Fibroblast of skin of abdomen (primary cell): ENCODE measurements at places on chromosomes 1 and 21.

GRCh38 chr21:45347712-45348499 lies 57.1 kb upstream of the COL18A1 start:
- DNase-seq, result no peak

DNA sequence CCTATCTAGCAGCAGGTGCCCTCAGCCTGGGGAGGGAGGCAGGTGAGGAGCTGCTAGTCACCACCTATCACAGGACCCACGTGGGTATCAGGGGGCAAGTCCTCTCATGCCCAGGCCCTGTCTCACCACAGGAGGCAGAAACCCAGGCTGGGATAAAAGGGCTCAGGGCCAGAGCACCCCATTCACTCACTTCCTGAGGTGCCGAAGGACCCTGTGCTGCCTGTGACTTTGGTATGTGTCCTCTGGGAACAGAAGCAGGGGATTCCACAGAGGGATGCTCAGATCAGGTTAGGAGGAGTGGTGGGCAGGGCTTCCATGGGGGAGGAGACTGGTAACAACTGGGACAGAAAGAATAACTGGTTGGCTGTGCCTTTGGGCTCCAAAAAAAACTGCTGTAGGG lies at the start of gene LCE1E:
TSS of gene LCE1E (plus strand) at position 181 of the 400 bp plus-strand sequence. CDS start 1,043 bp downstream, outside the sequence.
- no peak for DNase-seq

- DNase-seq, result peak; percentile 66
Observed at GRCh38 chr1:10679496-10680220, 116.8 kb downstream of the CASZ1 start.

GRCh38 chr1:202198366-202198724 lies 4.7 kb downstream of the LGR6 start:
- no peak for DNase-seq

GRCh38 chr21:41601573-41602368 lies 93.8 kb upstream of the TMPRSS2 start:
- peak; percentile 55 for DNase-seq

- no peak for DNase-seq
Observed at GRCh38 chr1:24139841-24140425, 3.0 kb downstream of the IL22RA1 start.

DNA sequence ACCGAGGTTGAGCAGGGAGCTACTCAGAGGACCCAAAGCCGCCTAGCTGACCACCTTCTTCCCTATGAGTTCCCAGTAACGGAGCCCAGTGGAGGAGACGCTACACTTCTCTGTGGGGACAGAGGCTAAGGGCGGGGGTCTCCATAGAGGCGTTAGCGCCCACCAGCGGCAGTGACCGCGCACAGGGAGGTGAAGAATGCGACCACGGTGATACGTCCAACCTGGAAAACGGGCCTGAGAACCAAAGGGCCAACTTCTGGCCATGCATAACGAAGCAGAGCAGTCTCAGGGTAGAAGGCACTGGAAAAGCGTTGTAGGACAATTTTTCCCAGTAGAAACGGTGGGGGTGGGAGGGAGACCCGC lies 400 bp upstream of the COG2 start:
- DNase-seq, result no peak

- DNase-seq, result no peak
Observed at GRCh38 chr21:38987633-38988508, 182.1 kb downstream of the ETS2 start.

- no peak for DNase-seq
Observed at GRCh38 chr21:34592120-34592955, 22.6 kb downstream of the RCAN1 start.

DNA sequence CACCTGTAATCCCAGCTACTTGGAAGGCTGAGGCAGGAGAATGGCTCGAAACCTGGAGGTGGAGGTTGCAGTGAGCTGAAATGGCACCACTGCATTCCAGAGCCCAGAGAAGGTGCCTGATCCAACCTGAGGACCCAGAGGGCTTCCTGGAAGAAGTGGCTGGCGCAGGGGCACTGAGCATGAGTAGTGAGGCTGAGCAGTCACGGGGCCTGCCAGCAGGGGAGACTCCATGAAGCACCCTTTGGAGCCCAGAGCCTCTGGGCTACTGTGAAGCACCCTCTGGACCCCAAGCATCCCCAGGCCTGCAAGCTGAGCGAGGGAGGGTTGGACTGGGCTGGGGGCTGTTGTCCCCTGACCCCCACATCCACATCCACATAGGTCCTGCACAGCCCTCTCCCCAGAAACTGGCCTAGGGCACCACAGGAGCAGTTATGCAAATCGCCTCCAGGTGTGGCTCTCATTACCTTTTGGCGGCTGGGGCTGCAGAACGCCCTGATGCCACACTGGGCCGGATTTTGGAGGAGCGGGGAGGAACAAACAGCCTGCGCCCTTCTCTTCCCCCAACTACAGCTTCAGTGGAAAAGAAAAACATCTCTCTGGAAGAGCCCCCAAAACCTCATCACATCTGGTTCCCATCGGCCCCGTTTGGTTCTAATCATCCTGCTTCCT lies 78.2 kb upstream of the TARDBP start:
- DNase-seq, result no peak

GRCh38 chr1:56578138-56578962 lies 1.0 kb downstream of the PLPP3 start:
- peak; percentile 36 for DNase-seq

DNA sequence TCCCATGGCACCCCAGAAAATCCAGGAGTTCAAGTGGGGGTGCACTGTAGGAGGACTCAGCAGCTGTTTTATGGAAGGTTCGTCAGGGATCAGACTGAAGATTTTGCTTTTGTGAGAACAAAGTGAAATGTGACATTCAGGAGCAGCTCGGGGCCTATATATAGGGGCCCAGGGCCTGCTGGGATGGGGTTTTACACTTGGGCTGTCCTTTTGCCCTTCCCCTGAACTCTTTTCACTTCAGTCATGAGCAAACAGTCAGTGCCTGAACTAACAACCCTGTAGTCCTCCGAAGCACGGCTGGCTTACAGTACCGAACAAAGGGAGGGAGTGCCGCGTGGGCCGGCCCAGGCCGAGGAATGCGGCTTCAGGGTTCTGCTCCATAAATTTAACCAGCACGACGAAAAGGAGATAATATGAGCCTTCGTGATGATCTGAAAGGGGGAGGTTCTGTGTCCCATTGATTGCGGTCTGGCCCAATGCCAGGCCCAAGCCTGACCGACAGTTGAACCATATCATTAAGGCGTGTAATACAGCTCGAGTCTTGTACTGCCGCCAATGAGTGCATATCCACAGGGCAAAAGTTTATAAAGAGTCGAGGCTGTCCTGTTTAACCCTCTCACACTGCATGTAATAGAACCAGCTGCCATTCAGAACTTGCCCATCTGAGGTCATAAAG lies 139.9 kb downstream of the DHRS3 start:
- peak; percentile 99 for DNase-seq

DNA sequence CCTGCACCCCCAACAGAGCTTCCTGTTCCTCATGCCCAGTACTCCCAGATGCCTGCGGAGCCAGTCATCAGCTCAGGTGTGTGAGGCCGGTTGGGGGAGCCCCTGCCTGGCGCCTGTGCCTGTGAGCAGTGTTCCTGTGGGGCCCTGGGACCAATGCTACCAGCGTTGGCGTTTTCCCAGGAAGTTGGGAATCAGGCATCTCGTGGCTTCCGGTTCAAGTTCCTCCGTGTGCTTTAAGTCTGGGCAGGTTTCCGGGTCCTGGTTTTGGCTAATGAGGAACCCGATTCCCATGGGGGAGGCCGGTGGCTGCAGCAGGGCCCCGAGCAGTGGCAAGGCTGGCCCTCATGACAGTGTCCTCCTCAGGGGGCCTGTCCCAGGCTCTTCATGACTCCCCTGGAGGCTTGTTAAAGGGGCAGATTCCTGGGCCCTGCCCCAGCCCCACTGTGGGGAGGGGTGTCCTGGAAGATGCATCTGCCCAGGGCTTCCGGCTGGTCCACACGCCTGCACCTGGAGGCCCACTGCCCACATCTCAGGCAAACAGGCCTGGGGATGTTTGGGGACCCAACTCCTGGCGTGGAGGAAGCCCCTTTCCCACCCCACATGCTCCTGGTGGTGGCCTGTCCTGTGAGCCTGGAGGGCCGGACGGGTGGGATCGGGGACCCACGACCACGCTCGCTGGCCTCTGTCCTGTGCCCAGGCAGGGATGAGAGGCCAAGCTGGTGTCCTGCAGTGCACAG lies 26.2 kb downstream of the TP73 start:
- no peak for DNase-seq

- DNase-seq, result no peak
Observed at GRCh38 chr1:229280037-229280828, 9.3 kb downstream of the RAB4A start.
